ENCODE measurements at places on chromosomes 5 and 9. TPM values are rescaled to one million over a fixed set of nuclear protein-coding genes. Genes with fewer than 3 reads are reported as not detected.

IL5 gene
- not detected for polyA plus RNA-seq

DNA sequence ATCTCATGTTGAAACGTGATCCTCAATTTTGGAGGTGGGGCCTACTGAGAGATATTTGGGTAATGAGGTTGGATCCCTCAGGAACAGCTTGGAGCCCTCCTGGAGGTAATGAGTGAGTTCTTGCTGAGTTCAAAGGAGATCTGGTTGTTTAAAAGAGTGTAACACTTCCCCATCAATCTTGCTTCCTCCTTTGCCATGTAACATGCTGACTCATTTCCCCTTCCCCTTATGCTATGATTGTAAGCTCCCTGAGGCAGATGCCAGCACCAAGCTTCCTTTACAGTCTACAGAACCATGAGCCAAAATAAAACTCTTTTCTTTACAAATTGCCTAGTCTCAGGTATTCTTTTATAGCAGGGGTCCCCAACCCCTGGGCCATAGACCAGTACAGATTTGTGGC, 352.3 kb downstream of the SLCO4C1 start:
- no peak for DNase-seq

- no peak for DNase-seq
Measured at GRCh38 chr5:88934439-88934838, 51.5 kb upstream of the MEF2C start.

- DNase-seq: no peak
Measured at GRCh38 chr5:133232911-133233310, 181.1 kb downstream of the HSPA4 start.

TICAM2 gene
- polyA plus RNA-seq: 3.0 TPM

- no peak for DNase-seq
Measured at GRCh38 chr9:138115506-138115905, 237.9 kb downstream of the CACNA1B start.

ABO gene
- 29.2 TPM for polyA plus RNA-seq

DNA sequence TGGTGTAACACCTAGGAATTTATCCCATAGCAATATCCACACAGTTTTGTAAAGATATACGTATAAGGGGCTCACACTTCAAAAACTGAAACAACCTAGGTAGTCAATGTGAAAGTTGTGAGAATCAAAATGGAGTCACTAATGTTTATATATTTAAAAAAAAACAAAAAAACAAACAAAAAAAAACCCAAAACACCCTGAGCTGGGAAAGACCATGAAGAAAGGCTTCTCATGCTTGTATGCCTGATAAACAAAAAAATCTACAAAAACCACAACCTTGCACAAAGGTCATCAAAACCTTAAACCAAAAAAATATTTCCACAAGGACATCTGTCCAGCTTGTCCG, 35.4 kb downstream of the AFF4 start:
- DNase-seq: no peak

TRPM3 gene
- polyA plus RNA-seq: 14.6 TPM

- no peak for DNase-seq
Measured at GRCh38 chr9:32344551-32345182, 39.8 kb upstream of the ACO1 start.

DNA sequence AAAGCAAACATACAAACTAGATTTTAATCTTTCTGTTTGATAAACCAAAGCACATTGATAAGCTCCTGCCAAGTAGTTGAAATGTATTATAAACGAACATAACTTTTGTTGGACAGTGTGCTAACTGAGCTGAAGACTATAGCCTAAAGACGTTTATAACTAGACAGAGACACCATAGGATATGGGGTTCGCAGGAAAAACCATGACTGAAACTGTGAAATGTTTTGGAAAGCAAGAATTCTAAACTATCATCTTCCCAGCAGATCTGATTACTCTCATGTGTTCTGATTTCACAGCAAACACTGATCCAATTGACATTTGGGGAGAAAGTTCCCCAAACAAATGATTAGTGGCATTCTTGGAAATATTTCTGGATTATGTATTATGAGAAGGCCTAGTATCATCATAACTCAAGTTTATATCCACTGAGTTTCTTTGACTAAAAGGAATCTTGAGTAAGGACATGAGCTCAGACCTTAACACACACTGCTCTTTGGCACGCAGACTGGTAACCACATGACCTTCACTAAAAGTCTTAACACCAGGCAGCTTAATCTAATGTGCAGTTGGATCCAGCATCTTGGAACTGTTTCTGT, 375.2 kb downstream of the ZNF608 start:
- DNase-seq: no peak

GRCh38 chr5:92023141-92023471, 640.0 kb upstream of the ARRDC3 start:
- DNase-seq: no peak

GFPT2 gene
- polyA plus RNA-seq: 3.8 TPM

DNA sequence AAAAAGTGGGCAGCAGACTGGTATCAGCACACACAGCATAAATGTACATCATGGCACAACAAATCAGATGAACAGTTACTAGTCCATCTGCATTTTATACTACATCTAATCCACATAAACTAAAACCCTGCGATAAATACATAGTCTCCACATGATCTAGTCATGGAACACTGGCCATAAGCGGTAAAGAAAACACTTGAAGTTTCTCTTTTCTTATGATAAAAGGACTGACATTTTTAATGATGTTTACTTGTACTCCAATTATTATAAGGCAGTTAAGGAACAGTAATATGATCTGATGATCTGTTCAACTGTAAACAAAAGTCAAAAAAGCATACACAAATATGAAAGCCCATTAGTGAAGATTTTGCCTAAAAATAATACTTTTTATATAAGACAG, 112.5 kb downstream of the MPDZ start:
- DNase-seq: no peak

DNA sequence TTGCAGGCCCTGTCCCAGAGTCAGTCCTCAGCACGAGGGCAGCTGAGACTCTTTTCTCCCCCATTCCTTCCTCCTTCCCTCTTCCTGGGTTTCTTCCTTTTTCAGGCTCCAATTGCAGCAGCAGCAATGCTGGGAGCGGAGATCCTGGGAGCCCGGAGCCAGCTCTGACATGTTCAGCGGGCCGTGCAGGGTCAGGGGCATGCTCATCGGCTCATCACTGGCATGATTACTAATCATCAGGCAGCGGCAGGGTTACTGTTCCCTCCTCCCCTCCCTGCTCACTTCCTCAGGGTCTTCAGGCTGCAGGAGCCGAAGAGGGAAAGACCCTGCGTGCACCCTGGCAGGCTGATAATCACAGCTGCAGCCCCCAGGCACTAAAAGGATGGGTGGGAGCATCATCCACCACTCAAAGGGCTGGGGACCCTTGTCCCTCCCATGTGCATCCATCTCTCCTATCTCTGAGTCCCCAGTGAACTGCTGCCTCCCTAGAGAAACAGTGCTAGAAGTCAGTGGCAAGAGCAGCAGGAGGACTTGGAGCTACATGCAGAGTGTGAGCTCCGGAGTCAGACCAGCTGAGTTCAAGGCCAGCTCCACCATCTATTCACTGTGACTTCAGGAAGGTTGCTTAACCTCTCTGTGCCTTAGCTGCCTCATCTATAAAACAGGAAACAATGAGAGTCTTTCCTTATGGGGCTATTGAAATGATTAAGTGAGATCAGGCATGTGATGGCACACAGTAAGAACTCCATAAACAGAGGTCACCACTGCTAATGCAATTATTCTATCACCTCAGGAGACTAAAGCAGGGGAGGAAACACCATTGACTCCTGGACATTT, 7.8 kb upstream of the KCNIP1 start:
- no peak for DNase-seq

DNA sequence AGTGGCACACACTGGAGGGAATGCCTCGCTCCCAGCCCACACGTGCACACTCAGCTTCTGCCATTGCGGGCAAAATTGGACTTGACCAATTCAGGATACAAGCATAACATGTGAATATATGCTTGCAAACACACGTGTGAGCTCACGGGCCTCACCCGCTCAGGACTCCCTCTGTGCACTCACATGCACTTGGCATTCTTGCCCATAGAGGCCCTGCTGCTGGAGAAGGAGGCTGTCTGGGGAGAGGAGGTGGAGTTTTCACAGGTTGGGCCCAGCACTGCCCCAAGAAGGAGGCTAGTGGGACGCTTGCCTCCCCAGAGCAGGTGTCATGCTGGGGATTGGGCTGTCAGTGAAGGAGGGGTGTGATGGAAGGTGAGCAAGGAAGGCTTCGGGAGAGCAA, 1.7 kb downstream of the MYMK start:
- DNase-seq: no peak

GRCh38 chr5:38468202-38468673, 88.2 kb downstream of the LIFR start:
- DNase-seq: no peak

DNA sequence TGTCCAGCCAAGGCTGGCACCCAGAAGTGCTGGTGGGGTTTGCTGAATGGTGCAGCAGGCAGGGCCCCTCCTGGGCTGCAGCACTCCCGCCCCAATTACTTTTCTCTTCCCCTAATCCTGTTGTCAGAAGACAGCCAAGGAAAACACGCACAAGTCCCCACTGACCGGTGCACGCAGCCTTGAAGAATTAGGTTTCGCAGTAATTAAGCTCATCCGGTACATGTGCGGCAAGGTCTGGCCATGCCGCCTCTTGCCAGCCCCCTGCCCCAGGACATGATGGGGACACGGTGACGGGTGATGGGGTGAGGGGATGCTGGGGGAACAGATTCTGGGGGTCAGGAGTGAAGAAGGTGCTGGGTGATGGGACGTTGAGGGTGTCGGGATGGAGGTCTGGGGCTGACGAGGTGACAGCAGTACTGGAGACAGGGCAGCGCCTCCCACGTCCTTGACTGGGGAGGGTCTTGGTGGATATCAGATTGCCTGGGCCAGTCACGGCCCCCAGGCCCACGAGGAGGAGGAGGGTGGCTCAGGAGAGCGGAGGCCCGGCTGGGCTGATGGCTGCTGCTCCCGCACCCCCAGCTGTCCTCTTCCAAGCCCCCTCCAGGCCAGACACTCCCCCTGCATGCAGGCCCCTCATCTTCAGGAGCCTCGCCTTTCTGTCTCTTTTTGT, 34.9 kb downstream of the BARX1 start:
- no peak for DNase-seq

CTNND2 gene
- polyA plus RNA-seq: 2.9 TPM

- DNase-seq: no peak
Measured at GRCh38 chr5:100575815-100576214, 40.6 kb downstream of the FAM174A start.

SLC6A19 gene
- polyA plus RNA-seq: 24.4 TPM

GRCh38 chr5:149497357-149497756, 53.9 kb downstream of the CSNK1A1 start:
- DNase-seq: no peak

DNA sequence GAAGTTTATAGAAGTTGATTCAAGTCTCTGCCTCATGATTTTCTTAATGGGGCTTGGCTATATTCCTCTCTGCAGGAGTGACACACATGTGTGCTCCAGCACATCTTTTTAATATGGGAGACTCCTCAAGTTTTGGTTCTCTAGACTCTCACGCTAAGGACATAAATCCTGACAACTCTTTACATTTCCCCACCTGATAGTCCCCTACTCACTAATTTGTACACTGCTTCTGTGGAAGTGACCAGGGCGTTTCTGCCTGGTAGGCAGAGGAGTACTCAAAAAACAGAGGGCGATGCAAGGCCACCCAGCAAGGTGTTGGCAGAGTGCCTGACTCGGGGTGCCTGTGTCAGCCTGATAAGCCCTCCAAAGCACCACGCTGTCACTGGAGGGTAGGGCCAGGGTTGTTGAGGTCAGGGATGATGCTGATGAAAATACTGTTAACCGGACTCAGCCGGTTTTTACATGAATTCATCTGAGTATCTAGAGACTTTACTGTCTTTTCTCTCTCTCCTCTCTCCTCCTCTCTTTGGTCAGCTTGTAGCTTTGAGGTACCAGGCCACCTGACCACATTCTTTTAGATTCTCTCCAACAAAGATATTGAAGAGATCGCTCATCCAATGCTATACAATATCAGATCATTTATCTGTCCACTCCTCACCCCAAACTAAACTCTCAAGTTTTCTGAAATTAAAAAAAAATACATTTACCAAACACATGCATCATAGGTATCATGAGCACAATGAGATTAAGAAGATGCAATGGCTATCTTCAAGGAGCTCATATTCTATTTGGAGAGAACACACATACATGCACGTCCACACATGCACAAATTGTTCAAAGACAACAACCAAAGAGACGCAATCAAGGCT, 205.2 kb downstream of the PIK3R1 start:
- no peak for DNase-seq

C9orf43 gene
- 0.91 TPM for polyA plus RNA-seq

DNA sequence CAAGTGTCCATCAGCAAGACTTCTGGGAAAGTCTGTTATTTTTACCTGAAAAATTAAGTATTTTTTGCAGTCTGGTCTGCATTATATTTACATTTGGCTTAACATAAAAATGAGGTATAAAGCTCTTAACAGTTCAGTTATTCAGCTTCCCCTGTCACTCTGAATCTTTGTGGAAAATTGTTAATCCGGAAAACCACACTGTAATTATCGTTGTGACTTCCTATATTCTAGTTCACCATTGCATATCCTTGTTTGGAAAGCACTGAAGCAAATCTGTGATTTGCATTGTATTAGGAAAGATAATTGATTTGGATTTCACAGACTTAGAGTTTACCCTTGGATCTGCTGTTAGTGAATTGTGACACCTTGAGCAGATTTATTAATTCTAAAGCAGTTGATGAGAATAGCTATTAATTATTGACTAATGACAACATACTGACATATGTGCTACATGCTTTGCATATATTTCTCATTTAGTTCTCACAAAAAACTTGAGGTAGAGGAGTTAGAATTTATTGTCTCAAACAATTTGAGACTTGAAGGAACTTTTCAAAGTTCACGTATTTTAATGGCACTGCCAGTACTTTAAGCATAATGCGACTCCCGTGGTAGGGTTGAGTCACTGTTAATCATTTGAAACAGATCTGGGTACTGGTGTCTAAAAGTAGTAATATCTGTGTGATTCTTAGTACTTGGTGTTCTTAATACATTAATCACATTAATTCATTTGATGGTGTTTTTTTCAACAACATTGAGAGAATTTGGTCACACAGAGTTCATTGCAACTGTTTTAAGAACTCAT, 71.8 kb upstream of the LRRC70 start:
- no peak for DNase-seq

DNA sequence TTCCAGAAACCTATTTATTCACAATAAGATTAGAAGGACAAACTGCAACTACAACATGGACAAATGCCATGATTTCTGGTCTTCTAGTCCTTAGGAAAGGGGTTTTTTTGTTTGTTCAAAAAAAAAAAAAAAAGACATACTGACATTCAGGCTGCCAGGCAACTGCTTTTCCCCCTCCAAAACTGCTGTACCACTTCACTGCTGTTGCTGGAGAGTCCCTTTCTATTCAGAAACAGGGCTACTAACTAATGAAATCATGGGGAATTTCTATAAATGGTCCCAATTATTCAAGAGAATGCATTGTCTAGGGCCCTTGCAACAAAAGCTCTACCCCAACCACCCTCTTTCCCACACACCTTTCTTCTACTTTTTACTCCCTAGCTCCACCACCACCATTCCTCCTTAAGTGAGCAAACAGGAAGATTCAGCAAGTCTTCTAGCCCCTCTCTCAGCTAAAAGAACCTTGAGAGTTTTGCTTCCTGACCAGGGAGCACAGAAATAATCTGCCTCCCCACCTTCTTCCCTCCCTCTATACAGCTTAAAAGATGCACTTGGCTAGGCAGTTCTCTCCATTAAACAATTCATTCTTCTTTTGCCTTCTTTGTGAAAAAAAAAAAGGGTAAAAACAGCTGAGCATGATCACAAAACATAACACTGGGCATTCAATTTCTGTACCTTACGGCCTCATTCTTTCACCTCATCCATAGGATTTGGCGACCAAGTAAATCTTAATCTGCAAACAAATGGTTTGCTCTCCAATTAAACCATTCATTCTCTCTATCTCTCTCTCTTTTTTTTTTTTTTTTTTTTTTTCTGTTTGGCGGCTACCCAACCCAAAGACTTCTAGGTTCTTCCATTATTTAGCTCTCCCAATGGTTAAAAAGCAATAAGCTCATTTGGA, 13.8 kb downstream of the ZNF608 start:
- DNase-seq: no peak
